Tongue (tissue), 3 donors: ENCODE measurements at places on chromosomes 16 and 17.

GRCh38 chr17:43366891-43367736 lies 31.7 kb upstream of the ARL4D start:
- no peak for DNase-seq

DNA sequence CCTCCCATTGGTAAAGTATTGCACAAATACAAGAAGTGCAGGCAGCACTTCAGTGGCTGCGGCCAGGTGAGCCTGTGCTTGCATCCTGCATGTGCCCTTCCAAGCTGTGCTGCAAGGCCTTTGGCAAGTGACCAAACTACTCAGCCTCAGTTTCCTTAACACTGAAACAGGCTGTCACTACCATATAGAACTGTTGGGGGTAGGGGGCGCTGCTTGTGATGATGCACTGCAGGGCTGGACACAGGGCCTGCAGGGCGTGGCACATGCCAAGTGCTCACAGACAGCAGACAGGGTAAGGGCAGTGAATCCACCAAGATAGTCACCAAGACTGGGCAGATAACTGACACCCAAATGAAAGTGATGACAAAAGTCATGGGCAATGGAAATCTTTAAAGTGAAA lies 65.6 kb upstream of the SREBF1 start:
- DNase-seq, result no peak

DNA sequence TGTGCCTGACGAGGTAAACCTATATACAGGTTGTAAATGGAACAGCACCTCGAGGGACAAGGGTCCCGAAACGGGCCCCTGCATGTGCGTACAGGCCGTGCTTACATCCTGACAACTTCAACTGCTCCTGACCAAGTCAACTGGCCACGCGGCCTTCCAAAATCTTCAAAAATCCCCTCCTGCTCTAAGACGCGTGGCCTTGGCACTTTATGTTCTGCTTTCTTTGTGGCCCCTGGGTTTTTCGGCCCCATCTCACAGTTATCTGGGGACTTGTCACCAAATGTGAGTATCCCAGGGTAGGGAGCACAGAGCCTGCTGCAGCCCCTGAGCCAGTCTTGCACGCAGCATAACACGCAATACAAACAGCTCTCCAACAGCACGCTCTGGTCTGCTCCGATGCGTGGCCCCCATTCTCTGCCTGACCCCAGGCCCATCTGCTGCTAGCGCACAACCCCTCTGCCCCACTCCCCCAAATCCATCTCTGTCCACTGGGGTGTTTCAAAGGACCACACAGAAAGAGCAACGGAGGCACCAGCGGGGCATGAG lies 659 bp downstream of the RPH3AL start:
- no peak for DNase-seq

DNA sequence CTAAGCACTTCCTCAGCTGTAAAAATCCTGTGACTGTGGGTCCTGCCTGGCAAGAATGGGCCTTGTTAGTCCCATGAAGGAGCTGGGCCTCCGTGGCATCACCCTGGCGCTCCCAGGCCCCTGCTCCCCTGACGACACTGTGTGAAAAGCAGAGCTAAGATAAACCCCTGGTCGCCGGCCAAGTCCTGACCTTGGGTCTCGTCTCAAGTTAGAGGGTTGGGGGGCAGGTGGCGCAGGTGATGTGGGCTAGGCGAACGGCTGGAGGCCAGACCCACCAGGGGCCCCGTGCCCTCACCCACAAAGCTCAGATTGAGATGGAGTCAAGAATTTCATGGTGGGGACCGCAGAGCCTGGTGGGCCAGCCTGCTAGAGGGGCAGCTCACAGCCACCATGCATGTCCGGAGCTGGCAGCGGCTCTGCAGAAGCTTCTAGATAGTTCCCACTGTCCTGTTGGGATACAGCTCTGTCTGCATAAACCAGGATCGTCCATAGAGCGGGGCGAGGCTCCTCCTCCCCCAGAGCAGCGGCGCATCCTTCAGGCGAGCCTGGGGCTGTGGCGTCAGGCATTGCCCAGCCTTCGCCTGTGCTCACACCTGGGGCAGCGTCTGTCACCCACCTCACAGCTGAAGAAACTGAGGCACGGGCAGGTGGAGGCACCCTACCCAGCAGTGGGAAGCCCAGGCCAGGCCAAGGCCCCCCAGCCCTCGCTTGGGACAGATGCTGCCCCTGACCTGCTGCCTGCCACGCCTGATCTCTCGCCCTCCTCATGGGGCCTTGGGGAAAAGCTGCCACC lies 12.0 kb downstream of the CYBC1 start:
- no peak for DNase-seq

DNA sequence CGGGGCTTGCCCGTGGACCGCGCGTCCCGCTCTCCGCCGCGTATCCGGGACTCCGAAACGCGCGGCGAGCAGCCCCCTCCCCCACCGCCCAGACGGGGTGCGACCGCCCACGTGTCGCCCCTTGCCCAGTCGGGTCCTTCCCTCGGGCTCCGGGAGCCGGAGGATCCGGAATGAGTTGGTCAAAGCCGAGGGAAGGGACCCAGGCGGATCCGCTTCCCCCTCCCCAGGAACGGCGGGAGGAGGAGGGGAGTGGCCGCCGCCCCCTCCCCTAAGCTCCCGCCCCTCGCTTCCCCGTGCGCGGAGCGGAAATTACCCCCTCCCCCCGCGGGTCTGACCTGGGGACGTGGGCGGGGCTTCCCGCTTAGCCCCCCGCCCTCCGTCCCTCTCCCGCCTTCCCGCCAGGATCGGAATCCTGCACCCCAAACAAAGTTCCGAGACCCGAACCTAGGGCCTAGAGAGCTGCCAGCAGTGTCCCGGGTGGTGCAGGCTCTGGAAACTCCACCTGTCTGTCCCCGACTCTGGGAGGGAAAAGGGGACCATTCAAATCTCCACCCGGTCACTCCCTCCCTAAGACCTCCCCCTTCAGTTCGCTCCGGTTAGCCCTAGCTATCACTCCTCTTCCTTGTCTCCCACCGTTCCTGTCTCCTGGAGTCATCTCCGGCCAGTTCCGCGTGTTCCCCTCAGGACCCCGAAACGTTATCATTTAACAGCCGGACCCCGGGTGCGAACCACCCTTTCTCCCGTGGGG lies 1.0 kb upstream of the IGF2BP1 start:
- DNase-seq, result peak; percentile 89

- peak; percentile 87 for DNase-seq
Measured at GRCh38 chr16:15427648-15428239, 6.6 kb upstream of the BMERB1 start.

GRCh38 chr16:89547291-89547690 lies 13.2 kb upstream of the RPL13 start:
- no peak for DNase-seq

- peak; percentile 80 for DNase-seq
Measured at GRCh38 chr16:10601444-10602408, 21.3 kb upstream of the EMP2 start.

- no peak for DNase-seq
Measured at GRCh38 chr16:19857593-19858339, 26.9 kb downstream of the GPRC5B start.

DNA sequence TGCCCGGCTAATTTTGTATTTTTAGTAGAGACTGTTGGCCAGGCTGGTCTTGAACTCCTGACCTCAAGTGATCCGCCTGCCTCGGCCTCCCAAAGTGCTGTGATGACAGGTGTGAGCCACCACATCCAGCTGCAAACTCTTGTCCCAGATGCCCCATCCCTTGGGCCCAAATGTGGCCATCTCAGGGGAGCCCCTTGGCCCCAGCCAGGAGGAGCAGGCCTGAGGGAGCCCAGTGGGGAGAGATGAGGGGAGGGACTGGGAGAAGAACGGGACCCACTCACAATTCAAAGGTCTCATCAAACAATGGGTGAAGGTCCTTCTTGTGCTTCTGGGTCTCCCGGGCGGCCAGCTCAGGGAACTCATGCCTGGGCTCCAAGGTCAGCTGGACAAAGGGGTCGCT lies 14.5 kb downstream of the UNC13D start:
- DNase-seq, result no peak

DNA sequence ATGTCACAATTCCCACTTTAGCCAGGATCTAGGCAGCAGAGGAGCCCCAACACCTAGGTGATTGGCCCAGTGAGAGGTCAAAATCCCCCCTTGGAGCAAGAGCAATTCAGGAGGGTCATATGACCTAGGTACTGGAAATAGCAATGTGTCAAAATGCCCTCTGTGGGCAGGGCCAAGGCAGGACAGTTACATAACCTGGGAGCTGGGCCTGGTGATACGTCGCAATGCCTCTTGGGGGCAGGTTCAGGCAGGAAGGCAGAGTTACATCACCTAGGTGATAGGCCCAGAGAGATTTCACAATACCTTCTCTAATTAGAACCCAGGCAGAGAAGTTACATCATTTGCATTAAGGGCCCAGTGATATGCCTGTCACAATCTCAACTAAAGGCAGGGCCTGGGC lies 1906.3 kb downstream of the TP53TG3F start:
- no peak for DNase-seq

- DNase-seq, result no peak
Measured at GRCh38 chr17:33671491-33671890, 378.4 kb upstream of the ASIC2 start.

DNA sequence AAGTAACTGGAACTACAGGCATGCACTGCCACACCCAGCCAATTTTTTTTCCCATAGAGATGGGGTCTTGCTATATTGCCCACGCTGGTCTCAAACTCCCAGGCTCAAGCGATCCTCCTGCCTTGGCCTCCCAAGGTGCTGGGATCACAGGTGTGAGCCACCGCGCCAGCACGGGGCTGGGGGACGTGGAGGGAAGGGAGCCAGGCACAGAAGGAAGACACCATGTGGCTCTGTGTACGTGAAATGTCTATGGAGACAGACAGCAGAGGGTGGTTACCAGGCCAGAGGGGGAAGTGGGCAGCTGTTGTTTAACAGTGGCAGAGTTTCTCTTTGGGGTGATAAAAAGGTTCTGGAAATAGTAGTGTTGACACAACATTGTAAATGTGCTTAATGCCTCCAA lies 4.6 kb upstream of the PIEZO1 start:
- DNase-seq, result no peak

DNA sequence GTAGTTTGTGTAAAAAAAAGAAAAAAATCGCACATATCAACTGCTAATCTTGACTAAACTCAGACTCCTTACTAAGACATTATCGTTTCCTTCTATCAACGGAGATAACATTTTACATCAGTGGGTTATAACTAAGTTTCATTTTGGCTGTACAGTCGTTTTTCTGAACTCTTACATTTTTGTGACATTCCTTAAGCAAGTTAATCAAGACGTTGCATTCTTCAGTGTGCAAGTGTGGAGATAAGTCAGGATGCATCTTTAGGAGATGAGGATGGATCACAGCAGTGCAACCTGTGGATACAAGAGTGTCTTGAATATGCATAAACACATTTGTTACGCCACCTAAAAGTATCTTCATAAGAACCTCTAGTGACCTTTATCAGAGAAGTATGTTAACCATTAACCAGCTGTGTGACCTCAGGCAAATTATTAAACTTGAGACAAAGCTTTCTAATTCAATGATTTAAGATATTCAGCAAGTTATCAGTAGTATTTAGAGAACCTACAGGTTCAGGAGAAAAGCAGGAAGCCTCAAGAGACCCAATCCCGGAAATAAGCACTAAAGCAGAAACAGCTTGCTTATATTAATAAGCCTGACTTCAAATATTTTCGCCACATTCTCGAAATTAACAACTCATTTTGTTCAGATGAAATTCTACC lies 9.4 kb downstream of the CMC2 start:
- DNase-seq, result no peak

- peak; percentile 92 for DNase-seq
Measured at GRCh38 chr17:77802811-77803220, 155.7 kb upstream of the TNRC6C start.

- DNase-seq, result no peak
Measured at GRCh38 chr16:83102336-83102735, 475.6 kb downstream of the CDH13 start.

DNA sequence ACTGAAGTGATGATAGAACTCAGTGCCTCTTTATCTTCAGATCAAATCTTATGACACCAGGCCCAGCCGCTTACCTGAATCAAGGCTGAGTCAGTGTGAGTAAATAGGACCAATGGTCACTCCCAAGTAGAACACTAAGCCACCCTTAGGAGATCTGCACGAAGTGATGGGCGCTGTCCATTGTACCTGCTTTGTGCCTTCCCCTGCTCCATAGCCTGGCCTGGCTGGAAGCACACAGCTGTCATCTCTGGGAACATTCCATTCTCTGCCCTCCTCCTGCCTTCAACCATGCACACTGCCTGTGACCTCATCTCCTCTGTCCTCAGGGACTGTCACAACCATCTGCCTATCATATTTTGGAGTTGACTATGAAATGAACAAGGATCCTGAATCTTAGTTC lies 279.5 kb upstream of the ASIC2 start:
- peak; percentile 55 for DNase-seq

- DNase-seq, result no peak
Measured at GRCh38 chr16:76574651-76575050, 297.4 kb downstream of the CNTNAP4 start.

- DNase-seq, result no peak
Measured at GRCh38 chr17:81672504-81672903, 6.0 kb downstream of the CCDC137 start.

DNA sequence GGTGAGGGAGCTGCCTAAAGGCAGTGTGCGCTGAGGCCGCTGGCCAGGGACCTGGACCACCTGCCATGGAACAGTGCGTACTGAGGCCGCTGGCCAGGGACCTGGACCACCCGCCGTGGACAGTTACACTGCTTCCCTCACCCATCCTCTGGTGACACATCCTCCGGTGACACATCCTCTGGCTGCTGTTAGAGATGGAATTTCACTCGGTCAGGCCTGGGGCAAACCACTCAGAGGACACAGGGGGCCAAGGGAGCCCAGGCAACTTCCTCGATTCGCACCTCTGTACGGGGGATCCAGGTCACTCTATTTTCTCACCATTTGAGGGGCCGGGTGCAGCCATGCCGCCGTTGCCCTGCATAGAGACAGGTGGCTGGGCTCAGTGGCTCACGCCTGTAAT lies 32.4 kb upstream of the RPTOR start:
- no peak for DNase-seq

GRCh38 chr16:54957403-54958166 lies 26.9 kb downstream of the IRX5 start:
- no peak for DNase-seq

- no peak for DNase-seq
Measured at GRCh38 chr16:89268585-89268984, 51.1 kb downstream of the ZNF778 start.

- no peak for DNase-seq
Measured at GRCh38 chr16:72721981-72722380, 325.9 kb downstream of the ZFHX3 start.

- no peak for DNase-seq
Measured at GRCh38 chr17:70447588-70447987, 278.3 kb downstream of the KCNJ2 start.

- DNase-seq, result no peak
Measured at GRCh38 chr17:42365136-42365535, 23.1 kb downstream of the STAT3 start.
